ENCODE measurements at places on chromosomes 3 and 15. TPM values are rescaled to one million over a fixed set of nuclear protein-coding genes. Genes with fewer than 3 reads are reported as not detected.

The RTP1 gene
- not detected for polyA plus RNA-seq

The ISL2 gene
- polyA plus RNA-seq, result 0.89 TPM

The PIGB gene
- polyA plus RNA-seq, result 26.1 TPM

The SNUPN gene
- polyA plus RNA-seq, result 25.4 TPM

The PRICKLE2 gene
- polyA plus RNA-seq, result 0.73 TPM

The ARPIN gene
- polyA plus RNA-seq, result not detected

The FRMD4B gene
- polyA plus RNA-seq, result 0.05 TPM

The ZNF35 gene
- polyA plus RNA-seq, result 6.9 TPM

The TRIM42 gene
- polyA plus RNA-seq, result not detected

The CD200R1 gene
- 8.5 TPM for polyA plus RNA-seq

The RPSA gene
- polyA plus RNA-seq, result 1,214 TPM

The HCN4 gene
- polyA plus RNA-seq, result not detected

The CCDC9B gene
- 0.11 TPM for polyA plus RNA-seq

The SLC22A14 gene
- polyA plus RNA-seq, result not detected

The ITIH1 gene
- polyA plus RNA-seq, result not detected

The DNAJA4 gene
- 4.7 TPM for polyA plus RNA-seq

The SERINC4 gene
- 1.1 TPM for polyA plus RNA-seq

The DNAH12 gene
- polyA plus RNA-seq, result not detected

The ENTPD3 gene
- 0.21 TPM for polyA plus RNA-seq

The STX19 gene
- polyA plus RNA-seq, result 0.26 TPM

The LAMB2 gene
- not detected for polyA plus RNA-seq

The TNFAIP8L3 gene
- polyA plus RNA-seq, result not detected

The GLDN gene
- polyA plus RNA-seq, result not detected

The BCL2A1 gene
- polyA plus RNA-seq, result 75.8 TPM

The GOLGA6D gene
- not detected for polyA plus RNA-seq

The CYP1A2 gene
- polyA plus RNA-seq, result not detected

The IL20RB gene
- not detected for polyA plus RNA-seq

The SLC2A2 gene
- polyA plus RNA-seq, result not detected

The OXSR1 gene
- 13.0 TPM for polyA plus RNA-seq

The CASR gene
- not detected for polyA plus RNA-seq

The PLAAT1 gene
- not detected for polyA plus RNA-seq

The MTMR10 gene
- polyA plus RNA-seq, result 15.5 TPM

The CYP1A1 gene
- not detected for polyA plus RNA-seq

The GOLGA8F gene
- not detected for polyA plus RNA-seq

The C3orf33 gene
- polyA plus RNA-seq, result 2.1 TPM

The SAMMSON gene
- not detected for polyA plus RNA-seq

The WDR93 gene
- polyA plus RNA-seq, result not detected

The ANKRD63 gene
- polyA plus RNA-seq, result not detected

The SLC6A11 gene
- polyA plus RNA-seq, result not detected

The PP2D1 gene
- 0.64 TPM for polyA plus RNA-seq

The APOD gene
- not detected for polyA plus RNA-seq

The GOLGA6C gene
- polyA plus RNA-seq, result not detected

The PSTPIP1 gene
- polyA plus RNA-seq, result 37.3 TPM

The CD276 gene
- not detected for polyA plus RNA-seq

The CLDN18 gene
- polyA plus RNA-seq, result not detected

The CACNA2D3 gene
- not detected for polyA plus RNA-seq

The SEMA6D gene
- polyA plus RNA-seq, result not detected

The WNT7A gene
- 0.23 TPM for polyA plus RNA-seq

The STRA6 gene
- polyA plus RNA-seq, result not detected

The TMEM207 gene
- not detected for polyA plus RNA-seq

The NTRK3 gene
- polyA plus RNA-seq, result not detected

The RHO gene
- polyA plus RNA-seq, result not detected

The GRAMD1C gene
- 11.8 TPM for polyA plus RNA-seq

All from IgD-negative memory B cell (primary cell).